ENCODE measurements at places on chromosomes 11 and 22. TPM values are rescaled to one million over a fixed set of nuclear protein-coding genes. Genes with fewer than 3 reads are reported as not detected.

- no peak for DNase-seq
These were observed 6.7 kb downstream of the SCARF2 start for GRCh38 chr22:20430720-20431510.

- no peak for DNase-seq
These were observed 7.7 kb upstream of the SIPA1 start for GRCh38 chr11:65630215-65630614.

DNA sequence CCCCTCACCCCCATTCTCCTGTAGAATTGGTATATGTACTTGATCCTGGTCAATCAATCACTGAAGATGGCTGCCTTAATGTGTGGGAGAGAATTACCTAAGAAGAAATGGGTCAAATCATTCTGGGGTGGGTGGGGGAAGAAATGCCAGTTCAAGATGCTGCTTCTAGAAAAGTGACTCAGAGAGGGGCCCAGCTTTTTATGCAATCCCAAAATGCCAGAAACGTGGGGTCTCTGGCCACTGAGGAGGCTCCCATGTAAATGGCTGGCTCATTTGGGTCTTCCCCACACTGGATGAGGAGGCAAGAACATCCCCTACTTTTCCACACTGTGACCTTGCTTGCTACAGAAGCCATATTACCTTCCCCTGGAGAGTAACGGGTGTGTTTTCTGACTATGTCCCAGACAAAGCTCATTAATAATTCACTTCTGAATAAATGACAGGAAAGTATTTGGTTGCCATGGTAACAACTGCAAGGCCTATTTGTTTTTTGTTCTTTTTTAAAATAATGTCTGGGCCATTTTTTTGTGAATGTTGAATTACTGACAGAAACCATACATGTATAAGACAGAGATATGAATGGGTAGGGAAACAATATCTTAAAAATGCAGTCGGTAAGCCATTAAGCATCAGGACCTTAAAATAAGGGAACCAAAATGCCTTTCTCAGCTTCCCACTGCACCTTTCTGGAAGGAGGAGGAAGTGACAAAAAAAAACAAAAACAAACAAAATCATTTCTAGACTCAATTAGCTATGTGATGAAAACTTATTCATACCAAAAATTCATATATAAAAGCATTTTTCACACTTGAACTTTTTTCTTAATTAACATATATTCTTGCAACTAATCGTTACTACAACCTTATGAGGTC, 32.0 kb downstream of the SLC1A2 start:
- no peak for DNase-seq

Gene VSIG10L2
- not detected for total RNA-seq
